ENCODE measurements at places on chromosomes 3 and 15.

DNA sequence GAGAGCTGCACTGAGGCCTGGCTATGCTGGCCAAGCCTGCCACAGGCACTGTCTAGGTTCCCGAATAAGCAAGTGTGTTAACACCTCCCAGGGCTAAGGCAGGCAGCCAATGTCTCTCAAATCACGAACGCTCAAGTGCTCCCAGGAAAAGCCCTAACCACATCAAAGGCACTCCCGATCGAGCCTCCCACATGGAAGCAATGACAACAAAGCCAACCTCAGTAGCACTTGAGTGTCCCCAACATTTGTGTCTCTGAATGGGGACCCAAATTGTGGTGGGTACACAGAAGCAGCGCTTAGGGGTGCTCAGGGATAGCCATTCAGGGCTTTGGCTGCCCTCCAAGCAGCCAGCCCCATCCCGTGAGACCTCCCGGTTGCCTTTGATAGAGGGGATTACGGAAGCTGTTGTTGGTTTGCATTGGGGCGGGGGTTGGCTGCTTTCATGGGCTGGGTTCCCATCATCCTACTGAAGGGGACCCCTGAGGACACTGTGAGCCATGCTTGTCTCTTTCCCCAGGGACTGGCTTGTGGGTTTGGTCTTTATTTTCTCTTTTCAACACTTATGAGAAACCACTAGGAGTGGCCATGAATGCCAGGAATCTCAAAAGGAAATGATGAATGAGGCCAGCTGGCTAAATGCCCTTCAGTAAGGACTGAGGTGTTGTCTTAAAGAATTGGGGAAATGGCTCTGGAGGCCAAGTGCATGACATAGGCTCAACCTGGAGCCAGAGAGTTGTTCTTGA lies 234.1 kb upstream of the FEZF2 start:
- peak; percentile 10 for DNase-seq

- DNase-seq, result no peak
Observed at GRCh38 chr15:77650265-77650664, 17.6 kb upstream of the LINGO1 start.

DNA sequence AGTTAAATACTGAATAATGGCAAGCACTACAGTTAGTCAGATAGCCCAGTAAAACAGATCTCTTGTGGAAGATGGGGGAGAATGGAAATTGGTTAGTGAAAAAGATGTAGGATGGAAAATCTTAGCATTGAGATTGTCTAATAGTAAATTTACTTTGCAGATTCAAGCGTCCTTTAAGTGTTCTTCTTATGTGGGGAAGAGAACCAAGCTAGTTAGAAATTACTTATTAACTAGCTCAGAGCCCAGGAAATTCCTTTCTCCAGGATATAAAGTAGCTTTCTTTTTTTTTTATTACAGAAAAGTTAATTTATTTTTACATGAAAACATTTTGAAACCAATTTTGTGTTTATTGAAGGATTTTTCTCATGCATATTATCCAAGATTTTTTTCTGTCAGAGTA lies 36.7 kb downstream of the TIPARP start:
- DNase-seq, result no peak

DNA sequence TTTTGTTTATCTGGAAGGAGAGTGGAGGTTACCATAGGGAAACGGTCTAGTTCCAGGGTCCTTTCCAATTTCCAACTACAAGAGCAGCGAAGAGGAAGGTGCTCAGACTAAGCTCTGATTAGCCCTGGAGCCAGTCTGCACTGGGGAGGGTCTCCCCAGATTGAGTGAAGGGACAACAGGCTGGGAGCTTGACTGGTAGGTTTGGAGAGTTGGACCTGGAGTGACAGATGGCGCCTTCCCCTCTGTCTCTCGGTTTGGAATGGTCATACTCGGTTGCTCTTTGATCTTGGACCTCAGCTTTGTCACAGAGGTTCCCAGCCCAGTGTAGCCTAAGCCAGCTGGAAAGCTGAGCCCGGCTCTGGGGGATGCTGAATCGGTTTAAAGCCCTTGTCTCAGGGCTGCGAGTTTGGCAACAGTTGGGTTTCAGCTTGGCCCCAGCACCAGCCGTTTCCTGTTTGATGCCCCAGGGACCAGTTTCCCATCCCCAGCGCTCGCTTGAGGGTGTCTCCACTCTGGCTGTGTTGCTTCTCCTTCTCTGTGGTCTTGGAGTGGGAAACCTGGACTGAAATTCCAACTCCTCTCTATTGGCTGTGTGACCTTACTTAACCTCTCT lies 53.1 kb upstream of the ULK4 start:
- DNase-seq, result no peak

DNA sequence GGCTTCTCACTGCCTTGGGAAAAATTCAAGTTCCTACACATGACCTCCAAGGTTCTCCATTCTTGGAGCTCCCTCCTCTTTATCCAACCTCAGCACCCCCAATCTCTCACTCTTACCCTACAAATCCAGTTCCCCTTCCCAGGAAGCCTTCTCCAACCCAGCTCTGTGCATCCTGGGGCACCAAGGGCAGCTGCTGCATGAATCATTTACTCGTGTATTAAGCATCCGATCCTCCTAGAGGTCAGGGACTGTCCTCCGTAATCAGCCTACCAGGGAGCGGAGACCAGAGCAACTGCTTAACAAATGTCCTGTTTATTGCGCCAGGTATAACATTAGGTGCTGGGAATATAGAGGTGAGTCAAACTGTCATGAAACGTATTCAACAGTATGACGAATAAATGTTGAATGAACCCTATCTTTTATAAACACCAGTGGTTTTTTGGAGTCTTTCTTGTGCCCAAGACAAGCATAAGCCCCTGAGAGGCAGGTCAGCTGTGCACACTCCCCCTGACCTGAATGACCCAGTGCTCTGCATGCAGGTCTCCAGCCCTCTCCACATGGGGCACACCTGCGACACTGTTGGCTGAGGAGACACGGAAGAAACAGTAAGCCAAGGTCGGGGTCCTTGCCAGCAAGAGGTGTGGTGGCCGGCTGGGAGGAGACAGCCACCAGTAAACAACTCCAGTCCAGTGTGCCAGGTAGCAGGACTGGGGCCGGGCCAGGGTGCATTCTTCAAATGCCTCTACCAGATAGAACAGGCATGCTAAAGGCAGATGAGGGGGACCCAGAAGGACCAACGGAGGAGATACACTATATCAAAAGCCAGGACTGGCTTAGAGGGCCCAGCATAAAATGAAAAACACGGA lies 27.6 kb downstream of the ANP32A start:
- DNase-seq, result no peak

DNA sequence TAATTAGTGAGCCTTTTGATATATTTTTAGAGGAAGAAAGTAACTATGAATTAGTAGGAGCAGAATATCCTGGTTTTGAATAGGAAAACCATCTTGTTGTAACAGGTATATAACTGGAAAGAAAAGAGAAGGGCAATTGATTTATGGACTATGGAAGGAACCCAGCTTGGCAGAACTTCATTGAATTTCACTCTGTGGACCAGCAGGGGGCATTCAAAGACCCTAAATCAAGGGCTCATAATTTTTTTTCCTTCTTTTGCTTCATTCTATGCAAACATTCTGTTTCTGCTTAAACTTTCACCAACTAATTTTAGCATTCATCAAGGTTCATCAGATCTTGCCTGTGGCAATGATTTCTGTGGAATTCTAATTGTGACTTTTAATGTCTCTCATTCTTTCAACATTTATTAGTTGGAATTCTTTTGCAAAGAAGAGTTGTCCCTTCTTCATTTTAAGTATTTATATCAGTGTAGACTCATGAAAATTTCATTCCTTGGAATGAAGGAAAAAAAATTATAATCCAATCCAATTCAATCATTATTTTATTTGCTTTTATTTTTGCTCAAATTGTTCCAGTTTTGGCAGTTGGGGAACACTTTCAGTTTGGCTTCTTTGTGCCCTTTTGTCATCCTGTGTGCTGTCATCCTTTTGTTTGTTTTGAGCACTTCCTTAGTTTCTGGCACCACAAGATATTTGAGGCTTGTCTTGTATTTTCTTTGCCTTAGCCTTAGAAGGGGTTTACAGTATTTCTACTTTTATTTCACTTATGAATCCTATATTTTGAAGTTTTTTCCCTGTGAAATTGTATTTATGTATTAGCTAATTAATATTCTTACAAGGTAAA lies 30.4 kb downstream of the NXPE3 start:
- DNase-seq, result peak; percentile 21

- DNase-seq, result no peak
Observed at GRCh38 chr15:88031461-88031860, 225.1 kb downstream of the NTRK3 start.

DNA sequence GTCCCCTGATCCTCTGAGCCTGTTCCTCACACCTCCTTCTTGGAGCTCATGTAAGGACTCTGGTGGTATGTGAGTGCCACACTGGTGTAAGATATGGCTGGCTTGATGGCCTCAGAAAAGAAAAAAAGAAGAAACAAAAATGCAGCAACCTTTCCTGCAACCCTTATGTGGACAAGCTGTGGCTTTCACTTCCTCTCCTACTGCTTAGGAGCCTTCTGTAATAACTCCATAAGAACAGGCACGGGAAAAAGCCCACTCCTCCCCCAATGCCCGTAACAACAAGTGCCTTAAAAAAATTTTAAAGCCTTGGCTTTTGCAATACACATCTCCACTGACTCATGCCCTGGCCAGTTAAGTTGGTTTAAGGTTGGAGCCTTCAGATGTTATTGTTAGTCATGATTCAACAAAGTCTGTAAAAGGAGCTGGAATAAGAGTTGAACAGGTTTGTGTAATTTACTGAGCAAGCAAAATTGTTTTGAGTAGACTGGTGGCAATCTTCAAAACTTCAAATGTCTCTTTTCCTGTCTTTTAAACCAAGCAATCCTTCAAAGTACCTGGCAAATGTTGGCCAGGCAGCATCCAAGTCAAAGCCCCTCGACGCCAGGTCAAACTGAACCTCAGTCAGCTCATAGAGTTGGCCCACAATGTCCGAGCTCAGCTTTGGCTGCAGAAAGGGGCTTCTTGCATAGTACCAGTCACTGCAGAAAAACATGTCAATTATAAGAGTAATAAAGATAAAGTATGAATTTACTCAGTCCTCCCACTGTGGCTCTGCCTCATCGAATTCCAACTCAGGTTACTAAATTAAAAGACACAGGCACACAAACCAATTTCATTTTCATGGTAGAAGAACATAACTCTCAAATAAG lies 22.9 kb downstream of the FYCO1 start:
- DNase-seq, result no peak

- DNase-seq, result no peak
Observed at GRCh38 chr15:71629781-71630474, 180.4 kb upstream of the NR2E3 start.
